Left lobe of liver (tissue), 2 donors: ENCODE measurements at places on chromosomes 11 and 22.
A peak's percentile ranks its signal among the peaks of the same experiment; 100 is the strongest.

- DNase-seq: no peak
Measured at GRCh38 chr11:22344081-22344480, 5.9 kb downstream of the SLC17A6 start.

DNA sequence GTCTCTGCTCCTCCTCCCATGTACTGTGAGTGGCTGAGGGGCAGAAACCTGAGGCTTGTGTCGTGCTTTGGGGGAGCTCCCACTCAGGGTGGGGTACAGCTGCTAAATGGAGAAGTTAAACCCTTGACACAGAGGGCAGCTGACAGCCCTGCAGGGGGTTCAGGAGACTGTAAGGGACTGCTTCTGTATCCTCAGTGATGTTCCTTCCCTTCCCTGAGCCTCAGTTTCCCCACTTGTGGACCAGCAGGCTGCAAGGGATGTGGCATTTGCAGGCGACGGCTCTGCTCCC lies 15.6 kb downstream of the SYNGR1 start:
- no peak for DNase-seq

DNA sequence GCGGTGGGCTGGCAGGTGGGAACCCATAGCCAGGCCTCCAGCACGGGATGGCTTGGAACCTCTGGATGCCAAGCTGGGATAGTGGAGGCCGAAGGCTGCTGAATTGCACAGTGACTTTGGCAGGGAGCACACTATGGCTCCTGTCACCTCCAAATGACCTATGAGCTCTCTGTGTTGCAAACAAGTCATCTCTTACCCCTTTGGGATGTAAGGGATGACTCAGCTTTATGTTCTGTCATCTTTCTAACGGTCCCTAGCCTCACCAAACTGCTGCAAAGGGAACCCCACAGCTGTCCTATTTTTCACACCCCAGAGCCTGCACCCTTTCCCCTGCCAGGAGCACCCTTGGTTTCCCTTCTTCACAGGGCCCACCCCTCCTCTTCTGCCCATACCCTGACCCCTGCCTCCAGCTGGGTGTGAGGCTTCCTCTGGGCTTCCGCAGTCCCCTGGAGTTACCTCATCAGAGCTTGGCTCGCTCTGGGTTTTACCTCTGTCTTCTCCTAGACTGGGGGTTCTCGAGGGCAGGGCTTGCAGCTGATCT lies 2.7 kb upstream of the SCUBE1 start:
- peak; percentile 81 for DNase-seq

DNA sequence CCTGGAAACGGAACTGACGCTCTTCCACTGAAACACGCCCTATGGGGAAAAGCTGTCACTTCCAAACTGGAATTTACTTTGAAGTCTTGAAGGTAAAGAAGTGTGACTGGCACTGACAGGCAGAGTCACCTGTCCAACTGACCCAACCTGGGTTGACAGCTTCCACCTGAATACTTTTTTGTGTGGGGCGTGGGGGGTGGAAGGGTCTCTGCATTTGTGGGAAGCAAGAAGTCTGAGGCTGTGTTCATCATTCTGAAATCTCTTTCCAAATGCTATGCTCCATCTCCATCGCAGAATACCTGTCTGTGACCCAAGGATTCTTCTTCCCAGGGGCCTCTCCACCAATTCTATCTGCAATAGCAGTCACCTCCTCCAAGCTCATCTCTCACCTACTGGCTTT lies 7.8 kb downstream of the IFT27 start:
- no peak for DNase-seq

GRCh38 chr11:63813035-63813562 lies at the start of gene SPINDOC:
Gene SPINDOC (plus strand): TSS chr11:63813456. CDS start chr11:63813687, 231 bp downstream.
- DNase-seq: peak; percentile 79

DNA sequence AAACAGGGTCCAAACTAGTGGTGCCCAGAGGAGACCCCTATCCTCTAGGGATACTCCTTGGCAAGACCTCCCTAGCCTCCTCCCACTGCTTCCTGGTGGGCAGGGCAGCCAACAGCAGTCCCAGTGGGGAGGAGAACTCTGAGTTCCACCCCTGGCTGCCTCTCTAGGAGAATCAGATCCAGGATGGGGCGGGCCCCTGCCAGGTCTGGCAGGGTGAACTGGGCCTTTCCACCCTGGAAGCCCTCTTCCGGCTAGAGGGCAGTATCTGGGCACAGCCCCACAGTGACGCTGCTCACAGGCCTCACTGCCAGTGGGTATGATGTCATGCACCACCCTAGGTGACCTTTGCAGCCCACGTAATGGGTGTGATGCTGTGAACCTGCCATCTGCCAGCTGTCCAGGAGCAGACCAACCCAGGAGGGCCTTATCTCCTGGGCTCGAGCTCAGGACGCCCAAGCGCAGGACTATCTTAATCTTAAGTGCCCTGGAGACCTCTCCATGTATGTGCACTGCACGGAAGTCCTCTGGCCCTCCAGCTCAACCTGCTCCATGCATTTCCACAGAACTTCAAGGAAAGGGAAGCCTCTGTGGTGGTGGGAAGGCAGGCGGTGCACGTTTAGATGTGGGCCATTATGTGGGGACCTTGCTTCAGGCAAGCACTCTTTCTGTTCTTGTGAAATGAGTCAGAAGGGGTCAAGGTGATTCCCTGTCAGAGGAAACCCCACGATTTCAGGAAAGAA lies 31.8 kb upstream of the FCHSD2 start:
- peak; percentile 94 for DNase-seq

DNA sequence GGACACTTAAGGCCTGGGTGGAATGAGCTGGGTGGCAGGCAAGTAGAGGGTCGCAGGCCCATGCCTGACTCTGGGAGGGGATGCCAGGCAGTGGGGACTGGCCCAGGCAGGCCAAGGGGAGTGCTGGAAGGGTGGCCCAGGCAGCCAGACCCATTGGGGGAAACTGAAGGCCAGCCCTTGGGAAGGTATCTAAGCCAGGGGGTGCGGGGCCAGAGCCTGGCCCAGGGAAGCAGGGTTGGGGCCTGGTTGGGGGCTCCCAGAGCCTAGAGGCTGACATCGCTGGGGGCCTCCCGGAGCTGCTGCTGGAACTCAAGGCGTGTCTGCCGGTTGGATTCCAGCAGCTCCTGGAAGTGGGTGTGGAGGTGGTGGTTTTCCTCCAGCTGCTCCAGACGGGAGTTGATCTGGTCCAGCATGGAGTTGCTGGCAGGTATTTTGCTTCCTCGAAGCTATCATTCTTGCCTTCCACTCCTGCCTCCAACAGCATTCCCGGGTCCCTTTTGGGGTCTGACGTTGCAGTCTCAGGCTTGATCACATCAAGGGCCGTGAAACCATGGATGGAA lies 35.3 kb upstream of the XBP1 start:
- no peak for DNase-seq

DNA sequence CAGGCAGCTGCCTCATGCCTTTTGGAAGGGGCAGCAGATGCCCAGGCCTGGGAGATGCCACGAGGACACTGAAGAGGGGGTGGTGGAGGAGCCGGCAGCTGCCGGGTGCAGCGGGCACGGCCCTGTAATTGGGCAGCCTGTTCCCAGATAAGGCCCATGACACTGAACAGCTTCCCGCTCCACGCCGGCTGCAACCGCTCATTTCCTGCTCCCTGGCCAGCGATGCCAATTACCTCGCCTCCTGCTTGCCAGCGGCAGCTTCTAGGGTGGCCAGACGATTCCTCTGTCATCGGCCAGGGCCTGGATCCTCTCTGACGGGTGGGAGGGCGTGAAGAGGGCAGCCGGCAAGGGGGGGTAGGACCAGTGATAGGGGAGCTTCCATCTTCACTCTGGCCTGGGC lies 22.8 kb downstream of the FLRT1 start:
- no peak for DNase-seq

GRCh38 chr11:9565822-9566560 lies 7.5 kb upstream of the WEE1 start:
- DNase-seq: peak; percentile 52

GRCh38 chr11:15208378-15209222 lies 93.9 kb downstream of the INSC start:
- peak; percentile 84 for DNase-seq

- DNase-seq: no peak
Measured at GRCh38 chr11:127242676-127243075, 242.1 kb upstream of the KIRREL3 start.

- DNase-seq: no peak
Measured at GRCh38 chr11:63663809-63664208, 7.4 kb downstream of the ATL3 start.

GRCh38 chr11:107198490-107199007 lies 180.3 kb upstream of the GUCY1A2 start:
- no peak for DNase-seq

GRCh38 chr11:85589373-85589772 lies 37.8 kb downstream of the DLG2 start:
- DNase-seq: no peak

DNA sequence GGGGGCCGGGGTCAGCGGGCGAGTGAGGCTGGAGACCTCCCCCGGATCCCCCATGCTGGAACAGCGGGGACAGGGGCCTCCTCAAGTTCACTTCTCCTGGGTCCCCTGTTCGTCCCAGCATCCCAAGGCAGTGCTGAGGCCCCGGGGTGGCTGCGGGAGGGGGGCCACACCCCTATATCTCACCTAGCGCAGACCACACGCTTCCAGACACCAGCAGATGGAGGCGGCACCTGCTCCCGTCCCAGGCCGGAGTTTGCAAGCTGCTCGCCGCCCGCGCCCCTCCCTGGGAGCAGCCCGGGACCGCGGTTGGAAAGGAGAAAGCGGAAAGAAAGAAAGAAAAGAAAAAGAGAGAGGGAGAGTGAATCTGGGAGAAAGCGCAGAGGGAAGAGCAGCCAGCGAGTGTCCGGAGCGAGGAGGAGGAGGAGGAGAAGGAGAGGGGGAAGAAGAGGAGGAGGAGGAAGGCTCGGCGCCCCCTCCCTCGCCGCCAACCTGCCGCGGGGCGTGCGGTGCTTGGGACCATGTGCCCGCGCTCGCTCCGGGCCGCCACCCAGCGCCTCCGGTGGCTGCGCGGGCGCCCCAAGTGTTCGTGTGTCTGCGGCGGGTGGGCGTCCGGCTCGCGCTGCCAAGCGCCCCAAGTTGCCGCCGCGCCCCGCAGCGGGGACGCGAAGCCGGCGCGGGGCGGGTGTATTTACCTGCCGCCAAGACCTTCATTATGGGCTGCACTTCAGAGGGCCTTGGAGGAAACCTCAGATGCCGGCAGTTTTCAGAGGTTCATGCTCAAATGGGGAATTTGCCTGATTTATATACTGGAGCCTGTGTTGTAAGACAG lies at the start of gene LIF:
Gene LIF, minus strand, starts transcription at position 775 of the 829 bp plus-strand sequence. Its CDS starts 64 bp downstream, at position 711.
- DNase-seq: no peak

- DNase-seq: no peak
Measured at GRCh38 chr11:48052183-48053044, 72.1 kb downstream of the PTPRJ start.

- peak; percentile 65 for DNase-seq
Measured at GRCh38 chr11:47003180-47003877, 66.8 kb downstream of the CSTPP1 start.

- DNase-seq: no peak
Measured at GRCh38 chr11:76724171-76724768, 53.7 kb upstream of the LRRC32 start.

DNA sequence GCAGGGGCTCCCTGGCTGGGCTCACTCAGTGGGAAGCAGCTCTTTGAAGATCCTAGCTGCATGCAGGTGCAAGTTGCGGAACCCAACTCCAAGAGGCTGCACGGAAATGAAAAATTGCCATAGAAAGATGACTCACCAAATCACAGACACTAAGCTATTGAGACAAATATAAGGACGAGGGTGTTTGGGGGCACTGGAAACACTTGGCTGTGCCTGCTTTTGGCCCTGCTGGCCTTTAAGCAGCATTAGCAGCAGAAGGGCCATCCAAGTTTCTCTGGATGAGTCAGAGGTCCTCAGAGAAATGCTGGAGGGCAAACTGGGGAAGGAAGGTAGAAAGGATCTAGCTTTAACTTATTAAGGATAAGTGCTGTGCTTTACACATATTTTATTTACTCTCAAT lies 282.3 kb downstream of the KIRREL3 start:
- no peak for DNase-seq

DNA sequence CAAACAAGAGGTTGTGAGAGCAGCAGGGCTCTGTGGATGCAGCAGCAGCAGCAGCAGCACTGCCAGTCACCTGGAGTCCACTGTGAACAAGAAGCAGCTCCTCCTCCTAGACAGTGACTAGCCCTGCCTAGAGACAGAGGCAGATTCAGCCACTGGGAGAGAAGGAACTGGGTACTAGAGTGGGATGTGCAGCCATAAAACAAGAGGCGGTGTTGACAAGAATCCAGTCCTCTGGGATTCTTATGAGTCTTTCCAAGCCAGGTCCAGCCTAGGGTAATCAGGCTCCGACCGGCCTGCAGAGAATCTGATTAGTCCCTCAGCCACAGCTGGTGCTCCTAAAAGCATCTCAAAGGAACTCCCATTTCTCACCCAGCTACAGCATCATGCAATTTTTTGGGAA lies 83.9 kb upstream of the USP47 start:
- DNase-seq: no peak

- no peak for DNase-seq
Measured at GRCh38 chr11:61927501-61927900, 10.1 kb upstream of the RAB3IL1 start.

GRCh38 chr11:114209904-114210303 lies 86.3 kb upstream of the NNMT start:
- peak; percentile 74 for DNase-seq

GRCh38 chr22:35754761-35755160 lies 37.1 kb downstream of the APOL5 start:
- no peak for DNase-seq

GRCh38 chr22:27420817-27421361 lies 380.7 kb downstream of the MN1 start:
- DNase-seq: peak; percentile 77

DNA sequence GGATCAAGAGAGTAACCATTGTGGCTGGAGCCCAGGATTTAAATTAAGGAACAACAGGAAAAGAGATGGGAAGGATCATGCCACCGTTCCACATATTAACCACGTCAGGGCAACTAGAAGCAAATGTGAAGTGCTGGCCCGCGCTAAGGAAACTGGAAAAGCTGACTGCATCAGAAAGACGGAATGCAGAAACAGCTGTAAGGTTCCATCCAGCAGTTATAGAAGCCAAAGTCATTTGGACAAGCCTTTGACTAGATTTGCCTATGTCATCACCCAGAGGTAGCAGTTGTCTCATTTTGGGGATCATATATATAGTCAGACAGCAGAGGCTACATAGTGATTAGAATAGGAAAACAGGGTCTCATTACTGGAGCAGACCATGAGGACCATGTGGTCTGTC lies 43.0 kb upstream of the CRTAM start:
- DNase-seq: no peak

GRCh38 chr11:44889266-44889665 lies 61.4 kb downstream of the TP53I11 start:
- no peak for DNase-seq

GRCh38 chr11:117181586-117182550 lies 3.3 kb downstream of the SIDT2 start:
- DNase-seq: peak; percentile 45

- DNase-seq: no peak
Measured at GRCh38 chr22:29810216-29810615, 27.9 kb downstream of the ASCC2 start.

- DNase-seq: peak; percentile 84
Measured at GRCh38 chr22:19431649-19432132, at the start of gene HIRA. Gene HIRA (minus strand): TSS chr22:19431733. CDS start chr22:19431476, 257 bp downstream.

DNA sequence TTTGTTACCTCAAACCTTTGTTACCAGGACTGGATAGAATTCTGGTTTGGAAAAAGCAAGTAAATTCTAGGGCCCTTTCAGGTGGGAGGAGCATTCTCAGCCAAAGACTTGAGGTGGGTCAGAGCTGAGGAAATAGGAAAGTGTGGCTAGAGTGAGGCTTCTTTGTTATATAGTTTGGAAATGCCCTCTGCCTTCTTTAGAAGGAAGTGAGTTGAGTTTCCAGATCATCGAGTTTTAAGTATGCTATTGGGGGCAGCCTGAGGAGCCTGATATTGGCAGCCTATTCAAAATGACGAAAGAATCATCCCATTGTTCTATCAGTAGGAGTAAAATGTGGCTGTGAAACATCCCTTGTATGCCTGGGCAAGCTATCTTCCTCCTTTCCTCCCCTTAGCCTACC lies 134.1 kb downstream of the ARHGAP42 start:
- no peak for DNase-seq
